ENCODE measurements at places on chromosomes 12 and 14. TPM values are rescaled to one million over a fixed set of nuclear protein-coding genes. Genes with fewer than 3 reads are reported as not detected.

The HHIPL1 gene
- 0.16 TPM for total RNA-seq

The HPD gene
- total RNA-seq = 2.1 TPM

The RPS6KL1 gene
- 0.80 TPM for total RNA-seq

The NFATC4 gene
- total RNA-seq = 0.31 TPM

The LRP1-AS gene
- total RNA-seq = not detected

The GALNT6 gene
- 3.7 TPM for total RNA-seq

The KRT71 gene
- not detected for total RNA-seq

The GLIPR1L1 gene
- not detected for total RNA-seq
